CD4-positive, CD25-positive, alpha-beta regulatory T cell (primary cell): ENCODE measurements at places on chromosomes 16 and 17. TPM values are rescaled to one million over a fixed set of nuclear protein-coding genes. Genes with fewer than 3 reads are reported as not detected.

DNA sequence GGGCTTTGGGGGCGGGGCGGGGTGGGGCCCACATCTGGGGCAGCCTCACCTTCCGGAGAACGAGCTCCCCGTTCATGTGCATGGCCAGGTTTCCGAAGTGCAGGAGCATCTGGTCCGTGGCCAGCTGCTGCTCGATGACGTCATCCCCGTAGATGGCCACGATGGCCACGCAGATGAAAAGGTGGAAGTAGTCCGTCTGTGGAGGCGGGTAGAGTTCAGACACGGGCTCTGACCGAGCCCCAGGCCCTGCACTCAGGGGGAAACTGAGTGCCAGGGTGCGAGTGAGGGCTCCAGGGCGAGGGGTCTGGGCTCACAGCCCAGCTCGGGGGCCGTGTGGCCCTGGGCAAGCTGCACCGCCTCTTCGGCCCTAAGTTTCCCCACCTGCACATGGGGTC is 93.7 kb downstream of the TBC1D16 start:
- no peak for DNase-seq

DNA sequence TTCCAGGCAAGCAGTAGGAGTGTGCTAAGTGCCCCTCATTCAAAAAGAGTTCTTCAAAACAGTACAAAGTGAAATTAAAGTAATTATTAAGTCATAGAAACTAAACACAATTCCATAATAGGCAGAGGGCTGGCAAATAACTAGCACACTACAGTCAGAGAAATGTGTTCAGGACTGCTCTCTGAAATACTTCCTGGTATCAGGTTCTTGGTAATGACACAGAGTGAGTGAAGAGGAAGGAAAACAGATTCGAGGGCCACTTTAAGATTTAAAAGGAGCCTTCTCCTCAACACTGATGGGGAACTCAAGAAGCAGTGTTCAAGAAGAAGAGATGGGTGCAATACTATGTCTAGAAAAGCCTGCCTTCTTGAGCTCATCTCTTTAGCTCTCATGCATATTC is 139.2 kb downstream of the TOX3 start:
- DNase-seq, result no peak

- DNase-seq, result no peak
Measured at GRCh38 chr16:71376465-71377157, 18.1 kb downstream of the CALB2 start.

DNA sequence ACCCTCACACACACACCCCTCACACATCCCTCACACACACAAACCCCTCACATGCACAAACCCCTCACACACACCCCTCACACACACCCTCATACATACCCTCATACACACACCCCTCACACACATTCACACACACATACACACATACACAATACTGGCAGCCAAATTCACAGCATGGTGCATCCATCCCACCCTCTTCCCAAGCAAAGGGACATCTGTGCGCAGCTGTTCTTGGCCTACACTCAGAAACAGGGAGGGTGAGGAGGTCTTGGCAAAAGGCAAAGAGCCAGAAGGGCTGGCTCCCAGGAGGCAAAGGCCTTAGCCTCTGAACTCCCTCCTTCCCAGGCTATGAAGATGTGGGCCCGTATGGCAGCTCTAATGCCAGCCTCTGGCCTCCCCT is 23.4 kb downstream of the C17orf67 start:
- DNase-seq, result no peak

GRCh38 chr16:79623824-79624223 is 23.3 kb upstream of the MAF start:
- no peak for DNase-seq

Gene FNDC8
- not detected for total RNA-seq

Gene NXPH3
- total RNA-seq, result not detected
